ENCODE measurements at places on chromosomes 2 and 18.

DNA sequence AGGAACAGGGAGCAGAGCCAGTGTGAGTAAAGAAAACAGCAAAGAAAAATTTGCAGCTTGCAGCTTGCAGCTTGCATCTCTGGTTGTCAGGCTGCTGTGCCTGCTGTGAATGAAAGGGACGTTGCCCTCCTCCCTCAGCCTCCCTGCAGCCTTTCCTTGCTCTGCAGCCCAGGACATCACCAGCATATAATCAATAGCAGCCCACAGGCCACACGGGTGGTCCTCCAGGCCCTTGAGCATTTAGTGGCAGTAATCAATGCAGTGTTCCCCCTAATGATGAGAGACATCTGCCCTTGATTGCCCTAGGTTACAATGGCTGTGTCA, 122.2 kb upstream of the TACR1 start:
- no peak for DNase-seq

- no peak for DNase-seq
Measured at GRCh38 chr2:235810252-235810651, 316.4 kb downstream of the AGAP1 start.

DNA sequence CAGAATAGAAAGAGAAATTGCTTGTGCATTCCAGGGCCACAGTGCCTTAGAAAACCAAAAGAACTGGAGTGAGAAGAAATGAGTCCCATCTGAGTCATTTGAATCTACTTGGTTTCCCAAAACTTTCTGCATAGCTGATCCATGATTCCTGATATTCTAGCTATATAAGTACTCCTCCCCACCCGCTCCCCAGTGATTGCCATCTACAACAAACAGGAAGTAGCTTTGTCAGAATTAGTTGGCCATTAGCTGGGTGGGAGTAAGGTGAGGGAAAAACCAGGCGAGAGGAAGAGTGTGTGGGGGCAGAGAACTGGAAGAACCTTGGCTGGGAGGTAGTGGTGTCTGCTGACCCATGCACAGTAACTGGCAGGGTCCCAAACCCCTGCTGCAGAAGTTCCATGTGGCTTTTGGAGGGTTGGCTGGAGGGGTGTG, 122.1 kb downstream of the ACAA2 start:
- DNase-seq = no peak

DNA sequence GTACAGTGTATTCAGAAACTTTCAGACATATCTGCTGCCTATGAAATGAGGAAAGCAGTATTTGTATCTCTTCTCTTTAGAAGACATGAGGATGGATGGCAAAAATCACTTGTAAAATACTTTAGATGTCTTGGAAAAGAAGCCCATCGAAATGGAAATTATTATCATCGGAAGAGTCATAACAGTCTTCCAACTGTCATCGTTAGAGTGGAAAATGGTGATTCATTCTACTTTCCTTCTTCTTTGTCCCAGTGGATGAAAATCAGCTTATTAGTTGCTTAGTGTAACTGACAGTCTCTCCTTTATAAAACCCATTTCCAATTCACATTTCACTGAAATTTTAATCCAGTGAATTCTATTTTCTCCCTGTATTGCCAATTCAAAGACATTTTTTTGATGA, 1323.7 kb upstream of the PIK3C3 start:
- DNase-seq = no peak

DNA sequence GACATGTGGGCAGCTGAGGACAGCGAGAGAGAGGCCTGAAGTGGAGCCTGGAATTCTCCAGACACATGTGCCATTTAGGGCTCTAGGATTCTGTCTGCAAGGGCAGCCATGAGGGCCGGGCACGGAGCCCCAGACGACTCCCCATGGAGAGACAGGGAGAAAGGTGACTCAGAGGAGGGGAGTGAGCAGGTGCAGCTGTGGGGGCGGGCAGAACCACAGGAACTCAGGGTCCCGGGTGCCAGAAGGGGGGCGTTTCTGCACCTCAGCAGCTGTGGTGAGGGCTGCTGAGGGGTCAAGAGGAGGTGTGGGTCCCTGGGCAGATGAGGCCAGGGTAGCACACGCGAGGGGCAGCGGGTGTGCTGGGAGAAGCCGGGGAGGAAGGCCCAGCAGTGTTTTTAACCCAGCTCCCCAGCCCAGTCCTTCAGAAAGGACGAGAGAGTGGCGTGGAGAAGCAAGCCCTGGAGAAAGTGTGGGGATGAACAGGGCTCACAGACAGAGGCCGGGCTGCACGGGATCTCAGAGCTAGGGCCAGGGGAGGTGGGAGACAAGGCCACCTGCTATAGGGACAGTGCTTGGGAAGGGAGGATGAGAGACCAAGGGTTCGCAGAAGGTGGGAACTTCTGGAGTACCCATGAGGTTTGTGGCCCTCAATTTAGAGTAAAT, 7.6 kb downstream of the GPR17 start:
- no peak for DNase-seq

GRCh38 chr18:49814147-49814499, 790 bp upstream of the ACAA2 start:
- DNase-seq = peak; percentile 66

GRCh38 chr18:59141294-59142068, 1.8 kb downstream of the SEC11C start:
- no peak for DNase-seq

DNA sequence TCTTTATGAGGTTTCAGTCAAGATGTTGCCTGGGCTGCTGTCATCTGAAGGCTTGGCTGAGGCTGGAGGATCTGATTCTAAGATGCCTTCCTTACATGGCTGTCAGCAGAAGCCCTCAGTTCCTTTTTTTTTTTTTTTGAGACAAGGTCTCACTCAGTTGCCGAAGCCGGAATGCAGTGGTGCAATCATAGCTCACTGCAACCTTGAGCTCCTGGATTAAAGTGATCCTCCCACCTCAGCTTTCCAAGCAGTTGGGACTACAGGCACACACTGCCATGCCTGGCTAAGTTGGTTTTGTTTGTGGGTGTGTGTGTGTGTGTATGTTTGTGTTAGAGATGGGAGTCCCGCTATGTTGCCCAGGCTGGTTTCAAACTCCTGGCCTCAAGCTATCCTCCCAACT, 13.1 kb upstream of the SLC35F5 start:
- no peak for DNase-seq

DNA sequence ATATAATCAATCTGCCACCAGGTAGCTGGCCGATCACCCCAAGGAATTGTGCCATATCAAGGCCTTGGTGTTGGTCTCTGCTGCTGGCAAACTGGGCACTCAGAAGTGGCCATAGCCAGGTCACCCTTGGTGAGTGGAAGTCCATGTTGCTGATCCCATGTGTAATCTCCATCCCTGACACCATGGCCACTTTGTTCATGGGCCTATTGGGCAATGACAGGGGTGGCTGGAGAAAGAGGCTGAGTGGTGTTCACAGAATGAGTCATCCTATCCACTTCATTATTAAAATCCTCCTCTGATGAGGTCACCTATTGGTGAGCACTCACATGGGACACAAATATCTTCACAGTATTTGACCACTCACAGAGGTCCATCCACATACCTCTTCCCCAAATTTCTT, 26.7 kb upstream of the CD226 start:
- no peak for DNase-seq

GRCh38 chr2:72605836-72606442, 219.9 kb downstream of the EXOC6B start:
- DNase-seq = no peak

- no peak for DNase-seq
Measured at GRCh38 chr2:193693758-193694157, 1499.0 kb upstream of the TMEFF2 start.

DNA sequence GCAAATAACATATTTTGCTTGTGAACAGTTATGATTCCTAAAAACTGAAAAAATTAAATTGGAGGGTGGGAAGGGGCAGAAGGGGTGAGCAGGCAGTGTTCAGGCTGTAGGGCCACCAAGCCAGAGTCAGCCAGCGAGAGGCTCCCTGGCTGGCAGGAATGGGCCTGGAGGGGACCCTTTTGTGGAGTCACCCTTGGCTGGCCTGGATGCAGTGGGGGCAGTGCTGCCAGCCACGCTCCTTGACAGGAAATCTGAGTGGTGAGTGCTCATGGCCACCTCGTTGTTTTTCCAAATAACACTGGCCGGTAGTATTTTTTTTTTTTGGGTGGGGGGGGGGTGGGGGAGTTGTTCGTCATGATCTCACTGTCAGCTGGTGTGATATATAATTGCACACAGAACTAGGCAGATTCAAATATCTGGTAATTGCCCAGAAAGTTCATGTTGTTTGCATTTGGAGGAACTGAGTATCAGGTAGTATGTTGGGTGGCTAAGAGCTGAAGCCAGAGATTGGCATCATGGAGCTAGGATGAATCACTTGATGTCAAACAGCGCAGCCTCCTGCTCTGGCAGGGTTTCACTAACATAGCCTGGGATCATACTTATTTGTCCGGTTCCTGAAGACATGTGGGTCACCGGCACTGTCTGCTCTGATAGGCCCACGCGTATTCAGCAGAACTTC, 160.0 kb downstream of the PTGR3 start:
- DNase-seq = no peak

DNA sequence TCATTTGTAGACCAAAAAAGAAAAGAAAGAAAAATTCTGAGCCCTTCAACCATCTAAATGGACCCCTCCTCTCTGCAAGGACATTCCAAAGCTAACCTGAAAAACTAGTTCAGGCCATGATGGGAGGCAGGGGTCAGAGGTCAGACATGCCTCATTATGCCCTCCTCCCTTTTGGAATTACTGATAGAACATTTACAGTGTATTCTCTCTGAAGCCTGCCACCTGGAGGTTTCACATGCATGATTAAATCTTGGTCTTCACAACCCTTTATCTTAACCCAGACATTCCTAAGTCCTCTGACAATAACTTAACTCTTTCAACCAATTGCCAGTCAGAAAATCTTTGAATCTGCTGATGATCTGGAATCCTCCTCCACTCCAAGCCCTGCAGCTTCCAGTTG, 86.0 kb downstream of the SPP2 start:
- DNase-seq = no peak

GRCh38 chr2:161976917-161977316, 97.1 kb downstream of the DPP4 start:
- DNase-seq = no peak

GRCh38 chr2:42340045-42340937, 20.7 kb downstream of the COX7A2L start:
- no peak for DNase-seq

GRCh38 chr2:132605236-132606180, 64.5 kb downstream of the LYPD1 start:
- DNase-seq = no peak

- DNase-seq = no peak
Measured at GRCh38 chr2:133516405-133517026, 51.7 kb downstream of the NCKAP5 start.

GRCh38 chr2:61045226-61045625, 20.4 kb upstream of the SANBR start:
- DNase-seq = no peak

GRCh38 chr2:134338208-134338607, 84.3 kb downstream of the MGAT5 start:
- no peak for DNase-seq

DNA sequence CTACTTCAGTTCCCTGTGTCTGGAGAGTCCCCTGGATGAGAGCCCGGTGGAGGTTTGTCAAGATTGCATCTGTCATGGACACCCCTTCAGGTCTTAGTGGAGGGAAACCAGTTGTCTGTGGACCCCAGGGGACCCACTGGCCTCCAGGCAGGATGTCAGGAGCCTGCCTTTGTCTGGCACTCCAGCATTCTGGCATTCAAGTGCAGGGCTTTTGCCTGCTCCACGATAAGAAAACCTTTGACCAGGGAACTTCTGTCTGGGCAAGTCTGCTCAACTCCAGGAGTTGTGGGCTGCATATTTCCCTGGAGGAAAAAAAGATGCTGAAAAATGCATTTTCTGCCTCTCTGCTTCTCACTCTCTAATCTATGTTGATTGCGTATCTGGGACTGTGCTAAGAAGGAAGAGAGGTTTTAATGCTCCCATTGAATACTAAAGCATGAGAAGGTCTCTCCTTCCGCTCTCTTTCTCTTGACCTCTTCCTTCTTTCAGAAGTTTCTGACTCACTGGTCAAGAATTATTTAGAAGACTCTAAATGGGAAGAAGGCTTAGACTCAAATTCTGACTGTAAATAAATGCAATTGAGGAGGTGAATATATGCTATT, 104.5 kb downstream of the MMADHC start:
- no peak for DNase-seq

DNA sequence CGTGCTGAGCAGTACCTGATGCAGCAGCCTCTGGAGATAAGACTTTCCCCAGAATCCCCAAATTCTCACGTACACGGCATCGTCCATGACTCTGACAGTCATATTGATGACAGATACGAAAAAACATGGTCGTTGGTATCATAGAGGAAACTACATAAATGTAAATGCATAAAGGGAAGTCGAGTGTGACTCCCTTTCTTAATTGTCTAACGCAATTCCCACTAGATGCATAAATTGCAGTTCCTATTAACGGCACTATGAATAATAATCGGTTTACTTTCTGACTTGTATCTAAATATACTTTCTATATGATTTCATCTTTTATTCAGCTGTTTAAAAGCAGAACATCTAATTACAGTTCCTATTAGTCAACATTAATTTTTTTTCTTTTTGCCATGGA, 322.6 kb upstream of the REV1 start:
- DNase-seq = no peak

DNA sequence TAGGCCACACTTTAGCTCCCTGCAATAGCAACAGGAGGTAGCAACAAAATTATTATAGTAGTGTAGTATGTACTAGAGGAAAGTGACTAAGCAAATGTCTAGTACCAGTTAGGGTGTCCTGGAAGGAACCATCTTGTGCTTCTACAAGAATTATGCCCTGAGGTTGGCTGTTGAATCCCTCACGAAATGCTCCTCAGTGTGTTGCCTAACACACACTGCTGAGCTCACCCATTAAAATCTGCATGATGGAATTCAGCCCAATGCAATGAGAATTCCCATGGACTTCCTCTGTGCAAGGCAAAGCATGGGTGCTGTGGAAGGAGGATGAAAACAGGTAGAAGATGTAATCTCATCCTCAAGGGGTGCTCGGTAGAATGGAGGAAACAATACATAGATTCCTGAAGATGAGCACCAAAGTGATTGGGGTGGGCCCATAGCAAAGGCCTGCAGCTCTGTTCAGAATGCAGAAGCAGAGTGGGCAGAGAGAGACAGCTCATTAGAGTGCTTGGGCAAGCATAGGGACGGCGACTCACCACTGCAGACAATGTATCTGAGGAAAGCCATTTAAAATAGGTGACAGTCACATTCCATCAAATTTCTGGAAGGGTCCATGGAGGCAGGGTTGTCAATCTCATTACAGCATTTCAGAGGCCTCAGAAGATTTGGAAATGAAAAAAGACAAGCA, 1.2 kb upstream of the UGT1A7 start:
- DNase-seq = no peak

DNA sequence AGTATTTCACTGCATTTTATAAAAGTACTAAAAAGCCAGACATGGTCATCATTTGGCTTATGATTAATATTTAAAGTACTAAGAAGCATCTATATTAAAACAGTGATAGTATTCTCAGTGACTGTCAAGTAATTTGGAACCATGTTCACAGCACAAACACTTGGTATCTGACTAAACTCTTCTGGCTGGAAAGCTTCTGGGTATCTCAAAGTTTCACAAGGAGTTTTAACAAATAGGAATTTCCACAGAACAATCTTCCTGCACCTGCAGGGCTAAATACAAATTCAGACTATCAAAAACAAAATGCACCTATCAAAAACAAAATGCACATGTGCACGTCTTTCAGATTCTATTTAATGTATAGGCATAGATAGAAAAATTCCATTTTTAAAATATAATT, 158.8 kb downstream of the L3MBTL4 start:
- DNase-seq = no peak

- DNase-seq = no peak
Measured at GRCh38 chr2:150371044-150371818, 116.2 kb downstream of the RND3 start.

- DNase-seq = no peak
Measured at GRCh38 chr2:233115121-233115520, 55.0 kb downstream of the INPP5D start.
